Stimulated activated CD8-positive, alpha-beta memory T cell treated with anti-CD3 and anti-CD28 coated beads, Interleukin-15, amount 100 ng/mL, for 48 hours (primary cell): ENCODE measurements at places on chromosomes 3 and 15.
A peak's percentile ranks its signal among the peaks of the same experiment; 100 is the strongest.

DNA sequence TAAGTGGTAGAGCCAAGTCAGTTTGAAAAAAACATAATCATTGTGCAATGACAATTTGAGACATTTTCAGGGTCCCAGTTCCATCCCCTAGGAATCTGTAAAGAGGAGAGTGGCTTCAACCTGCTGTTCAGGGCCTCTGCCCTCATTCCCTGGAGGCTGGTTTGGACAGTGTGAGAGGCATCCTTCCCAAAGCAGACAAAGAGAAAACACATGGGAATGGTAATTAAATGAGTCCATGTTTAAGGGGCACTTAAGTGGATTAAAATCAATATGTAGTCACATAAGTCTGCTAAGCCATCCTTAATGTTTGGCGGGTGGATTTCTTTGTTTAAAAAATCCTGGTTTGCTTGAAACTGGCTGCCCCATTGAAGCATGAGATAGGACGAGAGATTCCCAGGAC is 146.3 kb upstream of the CTDSPL start:
- DNase-seq = no peak

GRCh38 chr3:106172780-106173179 is 304.0 kb upstream of the CBLB start:
- no peak for DNase-seq

- DNase-seq = no peak
Observed at GRCh38 chr3:144351773-144352365, 380.2 kb downstream of the DIPK2A start.

GRCh38 chr3:155745795-155746550 is 1.1 kb upstream of the PLCH1 start:
- DNase-seq = no peak

- no peak for DNase-seq
Observed at GRCh38 chr15:55106155-55106554, 90.6 kb downstream of the RSL24D1 start.

- DNase-seq = no peak
Observed at GRCh38 chr15:57476533-57476975, 100.2 kb downstream of the CGNL1 start.

DNA sequence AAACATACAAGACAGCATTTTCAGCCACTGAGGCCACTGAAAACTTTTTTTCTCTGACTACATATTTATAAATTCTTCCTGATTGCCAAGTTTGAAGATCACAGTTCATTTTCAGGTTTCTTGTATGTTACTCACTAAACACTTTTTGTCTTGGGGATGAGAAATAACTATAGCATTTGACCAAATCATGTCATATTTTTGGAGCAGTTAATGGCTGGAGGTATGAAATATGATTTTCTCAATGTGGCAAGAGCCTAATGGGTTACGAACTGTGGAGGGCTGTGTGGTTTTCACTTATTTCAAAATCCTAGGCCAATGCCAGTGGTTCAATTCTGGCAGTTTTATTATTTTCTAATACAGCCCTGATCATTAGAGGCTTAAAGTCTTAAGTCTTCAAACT is 64.4 kb downstream of the USP13 start:
- no peak for DNase-seq

DNA sequence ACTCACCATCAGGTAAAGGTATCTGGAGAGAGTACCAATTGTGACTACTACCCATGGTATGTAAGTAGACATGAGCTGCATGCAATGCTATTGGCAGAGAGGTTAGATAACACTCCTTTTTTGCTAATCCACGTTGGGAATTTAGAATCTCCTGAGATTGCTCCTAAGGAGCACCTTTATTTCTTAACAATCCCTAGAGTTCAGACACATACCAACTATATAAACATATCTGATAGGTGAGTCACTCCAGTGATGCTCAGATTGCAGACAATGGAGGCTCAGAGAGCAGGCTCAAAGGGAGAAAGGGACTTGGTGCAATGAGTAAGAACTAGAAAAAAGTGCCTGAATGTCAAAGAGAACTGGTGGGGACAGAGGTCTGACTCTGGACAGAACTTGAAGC is 47.0 kb upstream of the LRRFIP2 start:
- no peak for DNase-seq

DNA sequence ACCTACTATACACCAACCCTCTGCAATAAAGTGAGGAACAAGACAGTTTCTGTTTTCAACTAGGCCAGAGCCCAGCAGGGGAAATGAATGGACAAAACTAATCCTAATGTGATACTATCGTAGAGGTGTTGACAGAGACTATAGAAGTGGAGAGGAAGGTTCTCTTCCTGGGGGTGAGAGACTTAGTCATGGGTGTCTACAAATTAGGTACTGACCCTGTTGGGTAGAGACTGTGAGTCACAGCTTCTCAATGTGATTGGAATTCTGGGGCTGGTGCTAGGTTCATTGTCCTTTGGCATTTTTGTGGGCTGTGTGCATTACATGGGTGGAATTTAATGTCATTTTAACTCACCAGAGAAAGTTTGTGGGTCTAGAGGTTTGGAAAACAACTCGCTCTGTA is 79.3 kb downstream of the ADAMTSL3 start:
- no peak for DNase-seq

GRCh38 chr15:23734862-23735261 is 47.8 kb upstream of the NDN start:
- DNase-seq = no peak

GRCh38 chr3:54433846-54434245 is 311.5 kb downstream of the CACNA2D3 start:
- no peak for DNase-seq

DNA sequence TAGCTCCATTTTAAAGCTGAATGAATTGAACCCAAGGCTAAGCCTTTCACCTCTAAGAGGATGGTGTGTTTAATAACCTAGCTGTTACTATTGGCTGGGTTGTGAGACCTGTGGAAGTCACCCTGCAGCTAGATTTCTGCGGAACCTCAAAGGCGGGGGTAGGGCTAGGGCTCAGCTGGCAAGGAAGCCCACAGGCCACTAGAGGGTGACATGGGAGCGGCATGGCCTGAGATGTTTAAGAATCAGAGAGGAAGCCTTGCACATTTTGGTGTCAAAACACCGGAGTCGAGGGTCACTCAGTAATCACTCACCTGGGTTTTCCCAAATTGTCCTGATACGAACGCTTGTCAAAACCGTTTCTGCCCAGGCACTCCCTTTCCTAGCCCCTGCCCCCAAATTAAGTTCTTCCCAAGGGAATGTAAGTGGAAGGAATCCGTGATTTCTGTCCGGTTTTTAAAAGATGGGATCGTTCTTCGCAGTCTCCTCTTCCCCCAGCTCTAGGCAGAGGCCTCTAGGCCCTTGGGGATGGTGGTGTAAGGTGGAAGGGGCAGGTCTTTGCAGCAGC is 3.8 kb upstream of the ACAD9 start:
- peak; percentile 35 for DNase-seq

GRCh38 chr3:186870421-186871201 is 28.1 kb downstream of the ADIPOQ start:
- no peak for DNase-seq

- no peak for DNase-seq
Observed at GRCh38 chr3:67109651-67110204, 111.6 kb downstream of the KBTBD8 start.

DNA sequence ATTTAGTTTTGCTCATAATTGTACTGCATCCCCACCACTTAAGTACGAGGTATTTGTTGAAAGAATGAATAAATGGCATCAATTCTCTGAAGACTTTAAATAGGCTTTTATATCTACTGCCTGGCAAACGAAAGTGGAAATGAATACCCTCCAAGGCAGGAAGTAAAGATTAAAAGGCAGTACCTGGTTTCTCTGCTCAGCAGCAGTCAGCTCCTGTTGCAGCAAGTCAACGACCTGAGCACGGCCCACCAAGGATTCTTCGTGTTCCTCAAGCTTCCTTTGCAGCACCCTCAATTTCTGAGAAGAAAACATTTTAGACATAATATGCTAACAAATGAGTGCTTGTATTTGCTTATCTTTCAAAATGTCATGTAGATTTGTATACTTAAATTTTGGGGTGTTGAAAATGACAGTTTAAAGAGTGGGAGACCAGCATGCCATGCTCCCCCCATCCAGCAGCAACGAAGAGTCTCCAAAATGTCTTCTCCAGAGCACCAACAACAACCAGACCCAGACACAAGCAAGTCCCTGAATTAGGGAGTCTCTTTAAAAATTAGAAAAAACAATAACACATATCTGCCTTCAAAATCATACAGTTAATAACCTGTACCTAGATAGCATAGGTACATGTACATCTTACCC is 31.2 kb downstream of the GOLGB1 start:
- no peak for DNase-seq
